ENCODE measurements at places on chromosomes 4 and X.
A peak's percentile ranks its signal among the peaks of the same experiment; 100 is the strongest.

GRCh38 chr4:1786544-1787362 lies 6.3 kb upstream of the FGFR3 start:
- DNase-seq = no peak

GRCh38 chr4:168631241-168632162 lies 134.7 kb downstream of the PALLD start:
- DNase-seq = no peak

DNA sequence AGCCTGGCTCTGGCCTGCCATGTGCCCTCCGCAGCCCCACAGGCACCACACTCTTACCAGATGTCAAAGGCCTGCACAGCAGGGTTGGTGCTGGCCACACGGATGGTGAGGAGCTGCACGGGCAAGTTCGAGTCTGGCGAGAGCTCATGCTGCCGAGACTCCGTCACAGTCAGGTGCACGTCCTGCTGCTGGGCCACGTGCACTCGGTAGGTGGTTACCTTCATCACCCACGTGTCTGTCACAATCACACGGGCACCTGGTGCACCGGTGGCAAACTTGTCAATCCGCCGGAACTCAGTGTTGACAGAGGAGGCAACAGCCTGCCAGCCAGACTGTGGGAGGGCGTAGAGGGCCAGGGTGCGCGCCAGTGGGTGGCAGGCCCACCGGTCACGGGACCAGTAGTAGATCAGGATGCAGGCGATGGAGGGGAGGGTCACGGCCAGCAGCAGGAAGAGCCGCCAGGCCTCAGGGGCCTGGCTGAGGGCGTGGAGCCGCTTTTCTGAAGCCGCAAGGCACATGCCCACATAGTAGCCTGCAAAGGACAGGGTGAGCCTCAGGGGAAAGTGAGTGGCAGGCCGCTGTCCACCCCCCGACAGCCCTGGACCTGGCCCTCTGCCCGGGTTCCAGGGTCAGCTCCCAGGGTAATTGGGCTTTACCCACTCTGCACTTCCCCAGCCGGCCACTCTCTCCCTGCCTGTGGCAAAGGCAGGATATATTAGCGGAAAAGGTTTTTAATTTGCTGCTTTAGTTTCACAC lies 2.9 kb downstream of the TMEM129 start:
- DNase-seq = no peak

DNA sequence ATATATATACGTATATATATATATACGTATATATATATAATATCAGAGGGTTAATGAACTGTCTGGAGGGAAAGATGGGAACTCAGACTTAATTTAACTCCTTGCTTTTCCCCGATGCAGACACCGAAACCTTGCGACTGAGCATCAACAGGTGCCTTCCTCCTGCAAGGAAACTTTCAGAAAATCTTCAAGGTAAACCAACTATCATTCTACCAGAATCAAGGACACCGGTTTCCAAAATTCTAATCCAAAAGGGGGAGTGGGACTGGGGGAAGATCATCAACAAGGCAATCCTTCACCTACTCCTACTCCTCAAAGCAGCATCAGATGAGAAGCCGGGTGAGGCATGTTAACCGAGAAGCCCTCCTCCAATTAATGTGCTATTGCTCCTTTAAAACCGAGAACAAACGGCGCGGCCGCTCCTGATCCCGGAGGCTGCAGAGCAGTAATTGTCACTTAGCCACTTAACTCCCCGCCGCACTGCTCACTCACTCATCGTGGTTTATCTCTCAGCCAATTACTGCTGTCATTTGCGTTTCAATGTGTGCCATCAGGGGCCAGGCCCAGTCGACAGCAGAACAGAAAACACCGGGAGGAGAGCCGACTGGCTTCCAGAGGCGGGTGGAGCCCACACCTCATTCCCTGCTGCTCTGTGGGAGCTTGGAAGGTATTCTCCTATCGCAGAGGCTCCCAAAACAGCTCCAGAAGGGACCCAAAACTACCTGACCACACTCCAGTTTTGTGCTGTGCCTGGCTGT lies 61.7 kb downstream of the MAML3 start:
- DNase-seq = no peak

- no peak for DNase-seq
These were observed 6.9 kb upstream of the HELT start for GRCh38 chr4:185011408-185011807.

- no peak for DNase-seq
These were observed 89.5 kb downstream of the LCORL start for GRCh38 chr4:17932041-17932440.

- DNase-seq = peak; percentile 17
These were observed 69.7 kb downstream of the FANCB start for GRCh38 chrX:14802943-14803710.

GRCh38 chr4:158669310-158669709 lies 2.4 kb downstream of the C4orf46 start:
- DNase-seq = no peak

GRCh38 chr4:89099034-89099433 lies 12.3 kb upstream of the TIGD2 start:
- no peak for DNase-seq

- DNase-seq = peak; percentile 59
These were observed 15.8 kb downstream of the BCAP31 start for GRCh38 chrX:153708415-153708814.

GRCh38 chr4:1051472-1051871 lies 40.0 kb downstream of the FGFRL1 start:
- DNase-seq = no peak
